ENCODE measurements at places on chromosomes 12 and 14.

GRCh38 chr14:58281969-58282368, 16.4 kb upstream of the ARID4A start:
- no peak for DNase-seq

DNA sequence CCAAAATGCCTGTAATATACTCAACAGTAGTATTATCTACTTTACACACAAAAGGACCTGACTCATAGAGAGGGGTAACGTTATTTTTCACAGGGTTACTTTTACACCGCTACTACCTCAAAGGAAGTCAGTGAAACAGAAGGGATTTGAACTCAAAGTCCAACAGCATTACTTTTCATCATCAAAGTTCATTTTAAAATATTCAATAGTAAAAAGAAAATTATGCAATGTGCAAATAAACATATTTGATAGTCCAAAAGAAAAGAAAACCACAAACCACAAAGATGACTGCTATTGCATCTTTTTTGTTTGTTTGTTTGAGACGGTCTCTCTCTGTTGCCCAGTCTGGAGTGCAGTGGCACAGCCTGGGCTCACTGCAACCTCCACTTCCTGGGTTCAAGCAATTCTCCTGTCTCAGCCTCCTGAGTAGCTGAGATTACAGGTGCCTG, 15.5 kb downstream of the KIF21A start:
- DNase-seq: no peak

GRCh38 chr14:23929822-23930294, 23.7 kb upstream of the DHRS4 start:
- DNase-seq: no peak

DNA sequence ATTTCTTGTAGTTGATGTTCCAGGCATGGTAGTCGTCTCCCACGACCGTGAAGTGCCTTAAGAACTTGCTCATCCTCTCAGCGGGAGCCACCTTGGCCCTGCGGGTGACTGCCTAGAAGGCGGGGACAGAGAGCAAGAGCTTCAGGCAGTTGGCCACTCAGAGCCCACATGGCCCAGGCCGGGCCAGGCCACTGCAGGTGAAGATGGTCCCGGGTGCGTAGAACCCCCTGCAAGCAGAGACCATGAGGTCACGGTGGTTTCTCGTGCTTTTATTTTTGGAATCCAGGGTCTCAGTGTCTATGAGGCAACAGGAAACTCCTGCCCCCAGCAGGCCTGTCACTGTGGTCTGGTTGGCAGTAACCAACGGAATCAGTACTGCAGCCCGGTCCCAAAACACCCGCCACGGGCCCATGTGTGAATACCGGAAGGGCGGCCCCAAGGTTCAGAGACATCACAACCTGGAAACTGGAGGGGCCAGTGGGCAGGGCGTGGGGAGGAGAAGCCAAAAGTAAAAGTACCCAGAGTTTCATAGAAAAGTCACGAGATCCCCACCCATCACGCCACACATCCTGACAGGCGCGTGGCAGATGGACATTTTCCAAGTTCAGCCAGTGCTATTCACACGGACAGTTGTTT, 27.5 kb downstream of the HVCN1 start:
- no peak for DNase-seq

GRCh38 chr14:83993545-83993944, 1536.4 kb upstream of the FLRT2 start:
- DNase-seq: no peak

GRCh38 chr14:45091710-45092109, 7.8 kb downstream of the PRPF39 start:
- DNase-seq: no peak

DNA sequence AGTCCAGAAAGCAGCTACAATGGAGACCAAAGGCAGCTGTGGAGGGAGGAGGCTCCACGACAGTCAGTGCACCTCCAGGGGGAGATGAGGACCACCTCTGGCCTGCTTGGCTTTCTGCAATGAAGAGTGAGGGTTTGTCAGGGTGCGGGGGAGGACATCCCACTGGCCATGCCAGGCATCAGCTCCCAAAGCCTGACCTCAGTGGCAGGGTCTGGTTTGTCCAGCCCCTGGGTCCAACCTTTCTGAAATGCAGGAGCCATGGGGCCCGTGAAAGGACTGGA, 35.2 kb downstream of the SLC6A12 start:
- DNase-seq: no peak

- no peak for DNase-seq
These were observed 181.5 kb upstream of the SFSWAP start for GRCh38 chr12:131529196-131530040.

DNA sequence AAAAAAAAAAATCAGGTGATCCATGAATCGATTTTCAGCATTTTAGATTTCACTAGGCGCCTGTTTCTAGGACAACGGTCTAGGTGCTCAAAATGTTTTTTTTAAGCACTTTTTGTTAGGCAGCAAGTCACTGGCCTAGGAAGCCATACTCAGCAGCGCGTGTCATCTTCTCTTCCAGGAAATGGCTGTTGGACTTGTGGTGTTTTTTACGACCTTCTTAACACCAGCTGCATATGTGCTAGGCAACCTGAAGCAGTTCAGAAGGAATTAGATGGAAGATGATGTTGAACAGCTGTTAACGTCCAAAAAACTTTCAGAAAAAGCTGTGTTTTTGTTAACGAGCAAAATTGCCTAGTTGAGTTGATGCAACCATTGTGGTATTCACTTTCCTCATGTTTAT, 868 bp downstream of the COX8C start:
- DNase-seq: no peak

Measured in AG04449 (cell line).